ENCODE measurements at places on chromosomes 12 and 14.
A peak's percentile ranks its signal among the peaks of the same experiment; 100 is the strongest.

GRCh38 chr14:56082880-56083279 is 35.3 kb upstream of the PELI2 start:
- 0 out of 2 replicates have a peak, but pooled peaks cover 1% of the 10 kb centered on the region for H3K4me1 ChIP-seq
- H3K36me3 ChIP-seq = no peaks in the 10 kb centered on the region
- H3K27ac ChIP-seq = no peak overlapping the region
- no peak for DNase-seq
- no peak overlapping the region for H3K4me3 ChIP-seq

DNA sequence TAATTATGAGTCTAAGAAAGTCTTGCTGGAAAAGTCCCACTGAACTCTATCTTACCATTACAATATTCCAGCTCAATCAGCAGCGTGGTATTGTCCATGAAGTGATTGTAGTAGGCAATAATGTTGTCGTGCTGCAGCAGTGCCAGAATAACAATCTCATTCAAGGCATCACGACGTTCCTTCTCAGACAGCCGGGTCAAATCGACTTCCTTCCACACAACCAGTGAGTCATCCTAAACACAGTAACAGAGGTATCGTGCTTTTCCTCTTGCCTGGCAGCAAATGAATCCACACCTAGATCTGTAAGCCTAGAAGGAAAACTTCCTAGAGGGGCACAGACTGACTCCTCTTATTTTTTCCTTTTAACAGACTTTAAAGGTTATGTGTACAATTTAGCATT is 2.9 kb downstream of the NEK9 start:
- H3K4me1 ChIP-seq = no peaks in the 10 kb centered on the region
- DNase-seq = no peak
- peaks cover 3% of the 10 kb centered on the region for H3K36me3 ChIP-seq
- no peak overlapping the region for H3K4me3 ChIP-seq
- H3K27me3 ChIP-seq = no peaks in the 10 kb centered on the region

- H3K4me3 ChIP-seq = no peak overlapping the region
- no peaks in the 10 kb centered on the region for H3K4me1 ChIP-seq
- no peaks in the 10 kb centered on the region for H3K27me3 ChIP-seq
- no peaks in the 10 kb centered on the region for H3K36me3 ChIP-seq
- DNase-seq = no peak
Observed at GRCh38 chr12:88650715-88651114, 70.4 kb upstream of the KITLG start.

DNA sequence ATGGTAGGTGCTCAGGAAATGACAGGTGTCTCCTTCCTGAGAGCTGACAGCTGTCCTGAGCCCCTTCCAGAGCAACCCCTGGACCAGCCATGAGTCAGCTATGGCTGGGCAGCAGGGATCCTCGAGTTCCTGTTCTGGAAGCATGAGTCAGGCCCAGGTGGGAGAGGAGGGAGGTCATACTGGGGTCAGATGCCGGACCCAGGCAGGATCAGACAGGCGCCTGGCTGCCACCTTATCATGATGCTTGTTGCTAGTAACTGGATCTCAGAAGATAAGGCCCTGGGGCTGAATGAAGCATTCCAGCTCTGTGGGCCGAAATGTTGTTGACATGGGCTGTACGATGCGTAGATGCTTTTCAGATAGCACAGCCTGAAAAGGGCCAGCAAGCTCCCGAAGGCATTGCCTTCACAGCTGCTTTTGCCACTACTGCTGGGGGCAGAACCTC is 17.4 kb upstream of the KRT7 start:
- no peak for DNase-seq
- H3K27ac ChIP-seq = no peak overlapping the region
- no peak overlapping the region for H3K4me3 ChIP-seq
- H3K27me3 ChIP-seq = no peaks in the 10 kb centered on the region
- no peaks in the 10 kb centered on the region for H3K36me3 ChIP-seq

GRCh38 chr12:5624486-5625272 is 192.8 kb downstream of the NTF3 start:
- H3K4me3 ChIP-seq = no peak overlapping the region
- H3K27me3 ChIP-seq = no peaks in the 10 kb centered on the region
- no peaks in the 10 kb centered on the region for H3K36me3 ChIP-seq
- no peak for DNase-seq

DNA sequence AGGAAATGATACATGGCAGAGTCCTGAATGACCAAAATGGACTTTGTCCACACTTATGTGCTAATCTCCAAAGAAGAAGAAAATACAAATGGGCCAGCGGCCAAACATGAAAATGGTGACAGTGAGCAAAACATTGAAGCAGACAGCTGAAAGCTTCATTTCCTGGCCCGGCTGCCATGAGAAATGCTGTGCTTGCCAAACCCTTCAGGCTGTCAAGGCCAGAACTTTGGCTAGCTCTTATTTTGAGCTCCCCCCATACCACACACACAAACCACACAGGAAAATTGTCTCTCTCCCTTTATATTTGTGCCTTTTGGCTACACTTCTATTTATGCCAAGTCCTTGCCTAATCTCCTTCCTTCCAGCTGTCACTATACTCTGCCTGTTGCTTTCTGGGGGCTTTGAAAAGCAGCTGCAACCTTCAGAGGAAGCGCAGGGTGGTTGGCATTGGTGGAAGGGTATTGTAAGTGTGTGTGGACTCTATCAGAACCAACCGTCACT is 323.8 kb downstream of the RAD51B start:
- no peak overlapping the region for H3K27ac ChIP-seq
- no peaks in the 10 kb centered on the region for H3K4me1 ChIP-seq
- H3K4me3 ChIP-seq = no peak overlapping the region
- no peaks in the 10 kb centered on the region for H3K27me3 ChIP-seq
- DNase-seq = no peak
- H3K36me3 ChIP-seq = no peaks in the 10 kb centered on the region

DNA sequence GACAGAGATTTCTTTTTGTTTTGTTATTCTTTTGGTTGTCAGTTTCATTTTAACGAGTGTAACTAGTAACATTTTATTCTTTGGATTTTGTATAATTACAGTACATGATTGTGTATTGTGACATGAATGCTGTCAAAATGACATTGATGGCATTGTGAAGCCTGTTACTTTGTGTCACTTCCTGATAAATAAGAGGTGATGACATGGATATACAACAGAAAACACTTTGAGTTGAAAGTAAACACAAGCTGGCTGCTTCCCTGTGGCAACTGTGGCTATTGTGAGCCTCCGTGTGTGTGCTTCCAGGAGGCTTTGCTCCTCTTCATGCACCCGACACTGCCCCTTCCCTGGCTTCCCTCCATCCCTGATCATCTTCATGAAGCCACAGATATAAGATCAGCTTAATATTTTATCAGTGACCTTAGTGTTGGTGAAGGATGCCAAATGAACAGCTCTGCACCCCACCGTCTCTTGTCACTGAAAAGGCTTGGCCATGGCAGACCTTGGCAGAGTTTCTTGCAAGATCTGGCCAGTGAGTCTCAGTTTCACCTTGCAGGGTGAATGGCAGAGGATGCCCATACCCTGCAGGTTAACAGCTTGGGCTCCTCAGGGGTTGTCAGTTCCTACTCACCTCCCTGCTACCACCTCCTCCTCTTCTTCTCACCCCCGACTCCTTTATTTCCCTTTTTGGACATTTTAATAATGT is 191.9 kb downstream of the EPS8 start:
- no peaks in the 10 kb centered on the region for H3K4me1 ChIP-seq
- H3K27me3 ChIP-seq = no peaks in the 10 kb centered on the region
- H3K4me3 ChIP-seq = no peak overlapping the region

- H3K27me3 ChIP-seq = no peaks in the 10 kb centered on the region
- H3K4me3 ChIP-seq = no peak overlapping the region
- H3K4me1 ChIP-seq = no peaks in the 10 kb centered on the region
Observed at GRCh38 chr12:6358881-6359280, 16.5 kb downstream of the SCNN1A start.

DNA sequence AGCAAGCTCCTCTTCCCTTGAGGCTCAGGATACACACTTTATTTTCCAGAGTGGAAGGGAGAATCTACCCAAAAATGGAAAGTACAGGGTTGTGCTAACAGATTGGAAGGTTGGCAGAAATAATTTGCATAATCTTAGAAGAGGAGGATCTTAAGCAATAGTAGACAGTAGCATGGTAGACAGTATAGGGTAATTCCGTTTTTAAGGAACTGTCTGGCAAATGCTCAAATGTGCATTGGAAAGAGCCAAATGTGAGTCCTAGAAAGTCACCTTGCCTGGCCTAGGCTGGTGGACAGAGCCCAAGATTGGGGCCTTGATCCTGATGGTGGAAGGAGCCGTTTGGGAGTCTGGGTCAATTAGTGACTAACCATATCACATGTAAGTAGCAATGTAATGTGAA is 13.1 kb upstream of the CARMIL3 start:
- H3K27ac ChIP-seq = no peak overlapping the region
- no peak for DNase-seq
- no peak overlapping the region for H3K4me3 ChIP-seq

- no peak for DNase-seq
- H3K4me3 ChIP-seq = no peak overlapping the region
- no peaks in the 10 kb centered on the region for H3K36me3 ChIP-seq
Observed at GRCh38 chr12:31033681-31034080, 40.0 kb upstream of the DDX11 start.

DNA sequence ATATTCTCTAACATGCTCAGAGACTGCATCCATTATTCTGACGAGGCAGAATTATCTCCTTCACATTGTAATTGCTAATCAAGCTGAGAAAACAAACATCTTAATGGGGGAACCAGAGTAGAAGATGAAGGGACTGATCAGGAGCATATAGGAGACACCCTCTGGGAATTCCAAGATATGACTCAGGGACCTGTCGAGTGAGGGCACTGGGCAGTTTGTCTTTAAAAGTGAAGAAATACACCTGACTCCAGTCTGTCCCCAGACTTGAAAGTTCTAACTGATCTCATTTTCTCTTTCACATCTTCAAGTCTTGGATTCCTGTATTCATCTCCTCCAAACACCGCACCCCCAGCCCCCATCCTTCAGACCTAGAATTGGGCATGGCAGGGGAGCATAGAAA is 226.9 kb upstream of the PLXNC1 start:
- no peaks in the 10 kb centered on the region for H3K4me1 ChIP-seq
- no peak for DNase-seq
- no peak overlapping the region for H3K4me3 ChIP-seq
- H3K27ac ChIP-seq = no peak overlapping the region
- no peaks in the 10 kb centered on the region for H3K36me3 ChIP-seq
- no peaks in the 10 kb centered on the region for H3K27me3 ChIP-seq

DNA sequence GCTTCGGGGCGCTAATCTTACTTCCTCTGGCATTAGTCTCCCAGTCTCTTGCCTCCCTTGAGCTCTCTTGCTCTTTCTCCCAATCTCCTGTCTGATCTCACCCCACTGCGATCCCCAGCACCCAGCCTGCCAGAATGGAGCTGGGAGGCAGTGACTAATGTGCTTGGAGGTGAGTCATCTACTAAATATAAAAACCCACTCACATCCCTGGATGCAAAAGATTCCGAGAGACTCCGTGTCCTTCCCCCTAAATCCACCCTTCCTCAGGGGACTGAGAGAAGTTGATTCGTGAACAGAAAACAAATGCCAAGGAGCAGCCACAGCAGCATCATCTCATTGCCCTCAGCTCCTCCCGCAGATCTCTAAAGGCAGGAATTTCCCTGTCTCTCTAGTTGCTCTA is 45.7 kb upstream of the KCNA5 start:
- H3K27ac ChIP-seq = no peak overlapping the region
- no peaks in the 10 kb centered on the region for H3K27me3 ChIP-seq
- no peak for DNase-seq
- H3K36me3 ChIP-seq = no peaks in the 10 kb centered on the region

GRCh38 chr14:31788340-31788739 is 227.1 kb downstream of the NUBPL start:
- no peak overlapping the region for H3K27ac ChIP-seq
- no peaks in the 10 kb centered on the region for H3K27me3 ChIP-seq
- DNase-seq = no peak
- no peak overlapping the region for H3K4me3 ChIP-seq
- H3K36me3 ChIP-seq = no peaks in the 10 kb centered on the region

DNA sequence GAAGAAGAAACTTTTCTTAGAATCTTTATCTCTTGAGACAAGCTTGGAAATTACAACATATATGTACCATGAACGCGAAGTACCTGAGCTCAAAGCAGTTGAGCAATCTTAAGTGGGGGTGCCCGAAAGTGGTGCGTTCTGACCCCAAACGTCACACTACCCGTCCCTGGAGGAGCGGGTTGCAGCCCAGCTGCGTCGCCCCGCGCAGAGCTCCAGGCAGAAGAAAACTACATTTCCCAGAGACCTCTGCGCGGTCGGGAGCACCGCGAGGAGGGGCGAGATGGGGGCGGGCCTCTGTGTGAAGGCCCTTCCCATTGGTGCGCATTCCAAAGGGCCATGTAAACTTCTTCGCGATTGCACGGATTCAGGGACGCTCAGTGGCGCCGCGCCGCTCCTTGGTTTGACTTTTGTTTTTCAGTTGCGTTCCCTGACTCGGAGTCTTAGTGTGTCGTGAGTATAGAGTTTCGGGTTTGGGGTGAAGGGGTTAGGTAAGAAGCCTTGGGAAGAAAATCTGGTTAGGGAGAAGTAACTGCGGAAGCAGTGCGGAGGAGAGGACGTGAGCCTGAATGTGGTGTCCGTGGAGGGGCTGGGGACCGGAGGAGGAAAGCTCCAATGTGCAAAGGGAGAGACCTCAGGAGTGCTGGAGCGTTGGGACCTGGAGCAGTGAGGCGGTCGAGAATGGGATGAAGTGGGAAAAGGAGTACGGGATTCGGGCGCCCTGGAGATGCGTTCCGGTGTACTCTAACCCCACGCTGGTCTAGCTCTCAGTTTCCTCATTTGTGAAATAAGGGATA is at the start of gene CCDC77:
TSS of gene CCDC77 (plus strand) at position 410 of the 794 bp plus-strand sequence. CDS start 7,740 bp downstream, outside the sequence.
- peak; percentile 80 for DNase-seq
- no peaks in the 10 kb centered on the region for H3K27me3 ChIP-seq
- H3K36me3 ChIP-seq = peaks cover 2% of the 10 kb centered on the region
- H3K4me1 ChIP-seq = no peaks in the 10 kb centered on the region
- peak within 1 kb of the TSS; percentile 82 for H3K4me3 ChIP-seq

- no peak within 1 kb of the TSS for H3K27ac ChIP-seq
- peaks cover 10% of the 10 kb centered on the region for H3K4me1 ChIP-seq
- peaks cover 16% of the 10 kb centered on the region for H3K36me3 ChIP-seq
- DNase-seq = peak; percentile 87
Observed at GRCh38 chr12:122203301-122204166, at the start of gene B3GNT4. Gene B3GNT4 (plus strand): TSS chr12:122203709. CDS start chr12:122204619, 910 bp downstream.

GRCh38 chr12:115260762-115261675 is 577.0 kb upstream of the TBX3 start:
- DNase-seq = no peak
- no peak overlapping the region for H3K4me3 ChIP-seq
- H3K27me3 ChIP-seq = no peaks in the 10 kb centered on the region
- H3K27ac ChIP-seq = no peak overlapping the region

- H3K36me3 ChIP-seq = no peaks in the 10 kb centered on the region
- DNase-seq = no peak
- H3K27me3 ChIP-seq = peaks cover 31% of the 10 kb centered on the region
- H3K27ac ChIP-seq = no peak overlapping the region
- H3K4me1 ChIP-seq = peaks cover 4% of the 10 kb centered on the region
Observed at GRCh38 chr12:14280921-14281320, 84.6 kb upstream of the ATF7IP start.

DNA sequence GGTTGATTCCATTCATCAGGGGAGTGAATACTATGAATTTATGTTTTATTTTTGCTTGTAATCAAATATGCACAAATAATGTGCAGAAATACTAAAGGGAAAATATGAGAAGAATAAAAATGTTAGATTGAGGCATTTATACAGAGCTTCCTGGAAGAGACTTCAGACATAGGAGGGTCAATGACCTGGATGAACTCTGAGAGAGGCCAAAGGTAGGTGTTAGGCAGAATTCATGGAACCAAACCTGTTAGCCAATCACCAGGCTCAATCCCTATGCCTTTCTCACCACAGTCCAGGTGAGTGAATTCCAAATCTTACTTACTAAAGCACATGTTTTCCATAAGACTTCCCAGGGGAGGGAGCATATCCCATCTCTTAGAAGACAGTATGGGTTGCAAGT is 130.4 kb upstream of the NTF3 start:
- no peak for DNase-seq
- no peaks in the 10 kb centered on the region for H3K4me1 ChIP-seq
- H3K27ac ChIP-seq = no peak overlapping the region
- no peaks in the 10 kb centered on the region for H3K27me3 ChIP-seq
- no peaks in the 10 kb centered on the region for H3K36me3 ChIP-seq
